ENCODE measurements at places on chromosomes 5 and 9. TPM values are rescaled to one million over a fixed set of nuclear protein-coding genes. Genes with fewer than 3 reads are reported as not detected.

GRCh38 chr5:181167814-181168488 is 20.6 kb downstream of the OR2V2 start:
- no peak for DNase-seq

The BAAT gene
- 0.39 TPM for polyA plus RNA-seq

The FRMD3 gene
- polyA plus RNA-seq: 2.5 TPM

GRCh38 chr9:31519826-31520225 is 864.6 kb upstream of the ACO1 start:
- no peak for DNase-seq

The ZBED3 gene
- 25.1 TPM for polyA plus RNA-seq

- DNase-seq: no peak
Observed at GRCh38 chr5:121350181-121350930, 501.3 kb upstream of the FTMT start.

GRCh38 chr9:92171822-92172221 is 56.6 kb upstream of the SPTLC1 start:
- no peak for DNase-seq

The TBC1D2 gene
- 24.6 TPM for polyA plus RNA-seq

GRCh38 chr5:109316634-109317033 is 93.1 kb downstream of the PJA2 start:
- no peak for DNase-seq

GRCh38 chr9:35520364-35520710 is 30.4 kb downstream of the RUSC2 start:
- DNase-seq: no peak

The FGFR4 gene
- 218 TPM for polyA plus RNA-seq

The PCDHGA9 gene
- 4.4 TPM for polyA plus RNA-seq

The MEF2C gene
- 86.7 TPM for polyA plus RNA-seq

The TEX10 gene
- polyA plus RNA-seq: 34.0 TPM

The SLC34A1 gene
- polyA plus RNA-seq: 0.51 TPM

DNA sequence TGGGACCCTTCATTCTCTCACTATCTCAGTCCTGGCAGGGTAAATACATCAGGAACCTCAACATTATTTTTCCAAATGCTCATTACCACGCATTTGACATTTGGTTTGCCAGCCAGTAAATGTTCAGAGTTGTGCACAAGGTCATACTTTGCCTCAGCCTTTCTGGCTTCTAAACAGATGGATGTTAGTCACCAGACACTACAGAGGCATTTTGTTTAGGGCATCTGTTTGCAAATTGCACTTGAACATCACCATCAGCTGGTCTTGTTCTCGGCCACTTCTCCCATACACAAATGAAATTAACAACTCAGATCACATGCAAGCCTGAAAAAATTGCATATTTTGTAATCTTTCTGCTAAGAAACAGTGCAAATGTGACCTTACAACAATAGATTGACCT is 75.0 kb upstream of the SLC1A1 start:
- no peak for DNase-seq

DNA sequence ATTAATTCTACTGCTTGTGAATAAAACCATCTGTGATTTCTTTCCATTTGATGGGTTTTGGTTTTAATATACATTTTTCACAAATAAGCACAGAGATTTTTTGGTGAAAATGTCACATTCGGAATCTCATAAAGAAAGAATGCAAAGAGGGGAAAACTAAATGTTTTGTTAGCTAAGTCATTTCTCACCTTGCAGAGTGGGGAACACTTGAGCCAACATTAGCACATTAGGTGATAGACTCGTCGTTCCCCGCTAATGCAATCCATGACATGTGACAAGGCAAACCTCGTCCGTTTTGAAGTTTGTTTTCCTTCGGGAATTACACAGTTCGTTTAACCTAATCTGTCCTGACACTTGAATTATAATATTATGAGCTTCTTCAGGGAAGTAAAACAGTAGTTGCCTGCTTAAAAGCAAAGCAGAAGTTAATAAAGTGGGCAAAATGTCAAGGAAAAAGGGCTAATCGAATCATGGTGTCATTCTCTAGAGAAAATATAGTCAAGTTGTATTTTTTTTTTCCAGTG is 95.8 kb upstream of the LMX1B start:
- no peak for DNase-seq
